Posterior cingulate gyrus (tissue), 11 donors: ENCODE measurements at places on chromosomes 16 and 17.
A peak's percentile ranks its signal among the peaks of the same experiment; 100 is the strongest.

DNA sequence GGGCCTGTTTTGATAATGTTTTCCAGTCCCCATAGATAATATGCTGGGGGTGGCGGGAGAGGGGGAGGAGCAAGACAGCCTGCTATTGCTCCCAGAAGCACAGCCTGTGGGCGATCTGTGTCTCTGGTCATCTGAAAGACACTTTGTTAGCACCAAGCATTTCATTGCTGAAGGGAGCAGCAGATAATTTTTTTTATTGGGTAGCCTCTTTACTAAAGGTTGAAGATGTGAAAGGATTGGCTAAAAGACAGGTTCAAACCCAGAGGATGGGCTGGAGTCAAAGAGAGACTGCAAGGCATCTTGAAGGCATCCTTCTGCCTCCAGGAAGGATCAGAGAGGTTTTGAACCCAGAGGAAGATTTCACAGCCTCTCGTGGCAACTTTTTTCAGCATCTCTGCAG is 60.6 kb downstream of the C17orf67 start:
- no peak for DNase-seq

DNA sequence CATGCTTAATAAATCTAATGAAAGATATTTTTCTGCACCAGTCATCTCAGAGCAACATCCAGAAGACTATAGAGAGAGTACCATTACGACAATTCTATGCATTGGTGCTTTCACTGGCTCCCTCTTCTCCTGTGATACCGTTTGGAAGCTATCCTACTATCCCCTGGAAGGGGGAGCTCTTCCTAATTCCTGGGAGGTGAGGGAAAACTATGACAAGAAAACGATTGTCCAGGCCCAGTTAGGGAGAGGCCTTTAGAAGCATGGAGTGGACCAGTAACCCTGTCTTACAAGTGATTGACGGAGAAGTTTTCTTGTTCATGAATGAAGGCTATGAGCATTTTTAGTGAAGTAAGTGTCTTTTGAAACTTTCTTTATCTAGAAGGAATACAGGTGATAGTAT is 150.2 kb downstream of the TANC2 start:
- DNase-seq: no peak

DNA sequence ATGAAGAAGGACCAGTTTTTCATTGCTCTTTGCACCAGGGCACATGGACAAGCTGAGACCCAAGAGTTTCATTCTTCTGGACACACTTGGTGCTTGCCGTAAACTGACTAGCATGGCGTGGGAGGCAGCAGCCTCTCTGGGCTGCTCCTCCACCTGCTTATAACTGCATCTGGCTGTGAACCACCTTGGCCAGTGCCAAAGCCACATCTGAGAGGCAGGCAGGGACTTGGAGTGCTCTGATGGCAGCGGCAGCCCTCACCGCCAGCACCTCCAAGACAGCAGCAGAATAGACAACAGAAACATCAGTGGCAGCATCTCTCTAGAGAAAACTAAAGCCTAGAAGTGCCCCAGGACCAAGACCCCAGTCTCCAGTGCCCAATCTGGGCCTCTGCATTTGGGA is 4.7 kb downstream of the KRT37 start:
- DNase-seq: no peak

- no peak for DNase-seq
These were observed 17.5 kb downstream of the EPN2 start for GRCh38 chr17:19254651-19255050.

DNA sequence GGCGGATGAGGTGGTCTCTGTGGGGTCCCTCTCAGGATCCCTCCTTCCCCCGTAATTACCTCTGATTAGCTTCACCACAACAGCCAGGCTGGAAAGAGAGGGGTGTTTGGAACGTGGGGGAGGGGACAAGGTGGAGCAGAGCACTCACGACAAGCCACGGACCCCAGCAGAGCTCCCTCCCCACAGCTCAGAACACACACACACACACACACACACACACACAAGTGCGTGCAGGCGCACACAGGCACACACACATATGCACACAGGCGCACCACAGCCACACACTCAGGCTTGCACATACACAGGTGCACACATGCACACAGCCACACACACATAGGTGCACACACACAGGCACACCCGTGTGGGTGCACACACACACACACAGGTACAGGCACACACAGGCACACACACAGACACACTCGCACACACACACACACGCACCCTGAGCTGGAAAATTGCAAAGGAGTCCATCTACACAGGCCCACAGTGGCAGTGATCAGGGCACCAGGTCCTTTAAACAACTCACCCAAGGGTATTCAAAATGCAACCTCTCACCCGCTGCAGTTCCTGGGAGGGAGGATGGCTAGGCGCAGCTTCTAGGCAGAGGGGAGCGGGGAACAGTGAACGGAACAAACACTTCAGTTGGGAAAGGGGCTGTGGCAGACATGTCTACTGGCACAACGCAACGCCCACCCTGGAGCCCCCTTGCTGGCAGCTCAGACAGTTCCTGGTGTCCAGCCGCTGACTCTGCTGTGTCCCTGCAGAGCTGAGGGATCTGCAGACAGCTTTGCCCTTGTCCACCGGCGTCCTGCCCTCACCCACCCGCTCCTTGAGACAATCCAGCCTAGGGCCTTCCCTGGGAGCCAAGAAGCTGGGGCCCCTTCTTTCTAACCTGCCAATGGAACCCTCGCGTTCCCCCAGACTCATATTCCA is 59.9 kb upstream of the DLX4 start:
- no peak for DNase-seq

GRCh38 chr17:48791128-48792032 is 25.6 kb downstream of the TTLL6 start:
- peak; percentile 19 for DNase-seq

- no peak for DNase-seq
These were observed 16.6 kb downstream of the KRT9 start for GRCh38 chr17:41555105-41555887.

- DNase-seq: no peak
These were observed 12.2 kb downstream of the PLK1 start for GRCh38 chr16:23690771-23691482.

DNA sequence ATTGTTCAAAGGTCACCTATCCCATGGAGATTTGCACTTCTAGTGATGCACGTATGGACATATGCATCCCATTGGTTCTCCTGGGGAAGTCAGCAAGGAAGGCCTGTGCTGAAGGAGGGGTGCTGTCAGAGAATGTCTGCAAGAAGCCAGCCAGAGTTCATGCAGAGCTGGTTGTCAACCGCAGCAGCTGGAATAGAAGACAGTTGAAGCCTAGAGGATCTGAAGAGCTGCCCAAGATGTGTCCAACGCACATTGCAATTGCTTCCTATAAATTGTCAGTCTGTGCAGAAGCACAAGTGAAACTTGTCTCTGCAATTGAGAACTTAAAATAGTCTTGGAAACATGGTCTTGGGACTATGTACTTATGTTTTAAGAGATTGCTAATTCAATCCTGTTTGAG is 82.1 kb upstream of the CNTNAP4 start:
- no peak for DNase-seq

DNA sequence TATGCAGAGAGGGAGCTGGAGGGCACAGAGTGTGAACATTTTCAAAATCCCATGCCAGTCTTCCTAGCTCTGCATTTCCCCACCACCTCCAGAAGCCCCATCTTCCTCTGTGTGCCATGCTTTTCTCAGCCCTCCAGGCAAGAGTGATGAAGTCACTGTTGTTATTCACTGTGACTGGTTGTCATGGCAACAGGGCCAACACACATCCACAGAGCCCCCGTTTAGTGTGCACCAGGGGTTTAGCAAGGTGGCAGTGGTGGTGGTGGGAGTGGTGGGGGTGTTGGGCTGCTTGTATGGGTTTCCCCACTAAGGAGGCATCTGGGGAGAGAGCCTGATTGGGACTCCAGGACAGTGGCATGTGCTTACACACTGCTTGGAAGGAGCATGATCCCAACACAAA is 309.9 kb upstream of the ASIC2 start:
- no peak for DNase-seq

- no peak for DNase-seq
These were observed 18.0 kb downstream of the ZFPM1 start for GRCh38 chr16:88471115-88471514.

DNA sequence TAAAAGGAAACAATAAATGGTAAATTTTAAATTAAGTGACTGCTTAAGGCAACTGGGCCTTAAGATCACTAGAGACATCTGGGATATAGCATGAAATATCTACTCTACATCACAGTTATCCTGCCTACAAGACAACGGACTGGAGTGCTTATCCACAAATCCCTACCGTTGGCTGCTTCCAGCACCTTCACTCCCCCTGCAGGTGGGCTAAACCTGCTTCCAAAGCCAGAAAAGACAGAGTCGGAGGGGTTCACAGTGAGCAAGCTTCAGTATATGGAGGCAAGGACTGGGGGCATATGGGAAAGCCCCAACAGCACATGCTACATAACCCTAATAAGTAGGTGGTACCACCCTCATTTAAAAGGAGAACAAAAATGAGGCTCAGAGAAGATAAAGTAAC is 45.3 kb downstream of the GRIN2A start:
- DNase-seq: no peak

GRCh38 chr17:50618300-50618699 is 16.4 kb upstream of the ABCC3 start:
- DNase-seq: no peak

DNA sequence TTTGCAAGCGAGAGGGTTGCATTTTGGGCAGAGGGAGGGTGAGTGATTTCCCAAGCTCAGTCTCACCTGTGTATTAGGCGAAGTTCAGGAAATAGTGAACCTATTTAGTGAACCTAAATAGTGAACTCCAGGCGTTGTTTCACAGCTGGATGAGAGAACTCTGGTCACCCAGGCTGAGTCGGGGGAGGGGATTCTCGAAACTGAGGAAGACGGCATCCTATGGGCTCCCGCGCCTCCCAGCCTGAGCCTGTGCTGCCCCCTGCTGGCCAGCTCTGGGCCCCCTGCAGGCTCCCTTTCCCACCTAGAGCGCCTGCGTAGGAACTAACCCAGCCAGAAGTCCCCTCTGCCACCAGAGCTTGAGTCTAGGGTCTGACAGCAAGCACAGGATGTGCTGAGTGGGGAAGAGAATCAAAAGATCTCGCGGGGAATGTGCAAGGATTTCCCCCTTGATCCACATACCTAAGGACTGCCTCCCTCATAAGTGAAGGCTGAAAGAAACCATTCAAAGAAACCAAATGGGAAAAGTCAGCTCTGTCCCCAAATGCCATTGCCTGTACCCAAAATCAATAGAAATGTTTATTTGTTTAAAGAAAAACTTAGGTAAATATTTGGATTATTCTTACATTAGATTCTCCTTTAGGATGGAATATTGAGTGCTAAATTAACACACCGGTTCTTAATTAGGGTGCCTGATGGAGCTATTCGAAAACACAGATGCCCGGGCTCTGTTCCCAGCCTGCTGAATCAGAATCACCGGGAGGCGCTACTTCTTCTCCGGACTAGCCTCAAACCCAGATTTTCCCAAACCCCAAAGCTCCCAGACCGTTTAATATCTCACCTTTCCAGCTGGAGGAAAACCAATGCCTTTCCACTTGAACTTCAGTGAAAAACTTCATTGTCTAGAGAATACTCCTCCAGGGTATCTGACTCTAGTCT is 14.8 kb upstream of the MARVELD3 start:
- DNase-seq: peak; percentile 80

DNA sequence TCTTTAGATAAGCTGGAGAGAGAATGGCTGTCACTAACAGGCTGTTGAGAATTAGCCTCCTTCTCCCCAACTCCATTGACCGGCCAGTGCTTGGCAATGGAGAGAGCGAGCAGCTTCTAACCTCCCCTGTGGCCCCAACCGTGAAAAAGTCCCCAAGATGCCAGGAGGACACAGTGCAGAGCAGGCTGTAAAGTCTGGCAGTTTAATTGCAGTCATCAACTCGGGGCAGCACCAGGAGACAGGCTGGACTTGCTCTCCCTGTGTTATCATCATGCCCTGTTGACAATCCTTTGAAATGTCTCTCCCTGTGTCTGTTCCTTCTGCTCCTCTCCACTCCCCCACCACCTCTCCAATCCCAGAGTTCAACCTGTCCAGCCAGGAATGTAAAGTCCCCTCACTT is 705 bp upstream of the CDRT4 start:
- DNase-seq: no peak

DNA sequence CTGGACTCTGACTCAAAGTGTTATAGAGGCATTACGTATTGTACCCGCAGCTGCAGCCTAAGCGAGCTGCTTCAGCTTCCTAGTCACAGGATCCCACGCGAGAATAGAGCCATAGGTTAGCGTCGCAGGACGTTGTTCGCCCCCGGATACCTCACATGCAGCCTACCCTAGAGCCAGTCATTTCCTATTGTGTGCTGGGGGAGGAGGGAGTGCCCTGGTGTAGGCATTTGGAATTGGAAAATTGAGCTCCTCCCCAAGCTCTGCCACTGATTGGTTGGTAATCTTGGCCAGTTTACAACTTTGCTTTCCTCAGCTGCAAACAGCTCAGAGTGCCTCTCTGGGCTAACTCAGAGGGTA is 530 bp downstream of the NAA60 start:
- no peak for DNase-seq

DNA sequence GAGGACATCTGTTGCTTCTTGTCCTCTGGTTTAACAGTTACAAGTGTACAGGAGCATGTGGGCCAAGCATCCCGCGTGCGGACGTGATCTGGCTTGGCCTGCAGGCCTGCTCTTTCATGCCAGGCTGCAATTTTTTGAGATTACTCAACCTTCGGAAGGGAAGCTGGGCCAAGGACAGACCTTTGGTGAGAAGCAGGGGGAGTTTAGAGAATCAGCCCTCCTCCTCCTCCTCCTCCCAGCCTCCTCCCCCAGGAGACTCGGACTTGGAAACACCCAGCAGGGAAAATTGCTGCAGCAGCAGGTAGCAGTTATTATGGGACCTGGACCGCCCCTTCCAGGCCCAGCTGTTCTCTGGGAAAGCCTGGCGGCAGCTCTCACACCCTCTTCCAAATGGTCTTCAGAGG is 5.1 kb upstream of the KLHL36 start:
- no peak for DNase-seq
